ENCODE measurements at places on chromosomes 7 and 10.

DNA sequence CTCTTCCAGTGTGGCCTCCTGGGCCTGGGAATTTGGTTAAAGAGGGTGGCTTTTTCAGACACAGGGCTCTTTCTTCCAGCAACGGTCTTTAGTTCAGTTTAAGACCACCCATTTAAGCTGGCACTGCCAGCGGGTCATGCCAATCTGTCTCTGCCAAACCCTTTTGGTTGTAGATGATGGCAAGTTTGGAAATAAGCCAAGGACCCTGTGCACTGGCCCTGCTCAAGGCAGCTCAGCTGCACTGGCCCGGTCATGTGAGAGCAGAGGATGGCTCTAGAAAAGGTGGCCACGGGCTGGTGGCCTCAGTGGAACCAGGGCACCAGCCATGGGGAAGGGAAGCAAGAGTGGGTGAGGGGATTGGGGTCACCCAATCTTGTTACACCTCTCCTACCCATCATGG is 294.1 kb downstream of the GLRX3 start:
- no peak for DNase-seq

DNA sequence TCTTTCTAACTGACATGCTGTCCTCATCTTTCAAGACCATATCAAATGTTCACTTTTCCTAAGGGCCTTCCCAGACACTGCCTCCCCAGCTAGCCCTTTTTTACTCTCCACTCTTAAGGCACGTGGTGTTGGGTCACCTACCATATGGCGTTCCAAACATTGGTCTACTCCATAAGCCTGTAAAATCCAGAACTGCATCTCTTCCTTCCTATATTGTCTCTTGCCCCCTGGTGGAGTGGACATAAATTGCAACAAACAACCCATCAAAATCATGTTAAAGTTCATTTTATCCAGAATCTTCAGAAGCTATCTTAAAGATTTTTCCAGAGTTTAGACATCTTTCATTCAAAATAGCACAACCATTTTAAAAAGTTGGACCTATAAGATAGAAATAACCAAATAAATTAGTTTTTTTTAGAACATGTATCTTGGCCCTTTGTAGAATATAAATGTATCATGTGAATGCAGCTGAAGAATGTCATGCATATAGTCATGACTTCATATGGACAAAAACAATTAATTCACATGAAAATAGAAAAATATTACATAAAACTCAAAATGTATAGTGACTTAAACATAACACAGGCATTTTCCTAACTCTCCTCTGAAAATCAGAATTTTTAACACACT is 180.6 kb upstream of the CHRM2 start:
- DNase-seq, result no peak

DNA sequence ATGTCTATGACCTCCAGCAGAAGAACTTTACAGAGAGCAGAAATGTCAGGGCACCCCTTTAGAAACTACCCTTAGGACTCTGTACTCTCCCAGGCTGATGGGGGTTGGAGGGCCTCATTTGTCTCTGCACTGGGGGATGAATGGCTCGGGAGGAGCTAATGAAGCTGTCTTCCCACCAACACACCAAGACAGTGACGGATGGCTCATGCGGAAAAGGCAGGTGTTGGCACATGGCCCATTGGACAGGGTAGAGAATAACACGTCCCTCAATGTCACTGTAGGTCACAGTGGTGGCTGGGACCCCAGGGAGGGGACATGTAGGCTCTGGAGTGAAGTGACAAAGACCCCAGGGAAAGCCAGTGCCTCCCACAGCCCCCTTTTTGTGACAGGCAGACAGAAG is 64.0 kb upstream of the PCBD1 start:
- DNase-seq, result no peak

DNA sequence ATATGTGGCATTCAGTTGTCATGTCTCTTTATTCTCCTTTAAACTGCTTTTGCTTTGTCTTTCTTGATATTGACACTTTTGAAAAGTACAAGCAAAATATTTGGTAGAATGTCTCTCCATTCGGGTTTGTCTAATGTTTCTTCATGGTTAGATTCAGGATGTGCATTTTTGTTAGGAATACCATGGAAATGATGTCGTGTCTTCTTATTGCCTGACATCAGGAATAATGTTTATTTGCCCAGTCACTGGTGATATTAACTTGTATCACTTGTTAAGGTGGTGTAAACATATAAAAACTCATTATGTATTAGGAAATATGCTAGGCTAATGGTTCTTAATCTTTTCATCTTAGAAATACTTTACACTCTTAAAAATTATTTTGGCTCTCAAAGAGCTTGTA is 43.4 kb downstream of the CDK1 start:
- no peak for DNase-seq

DNA sequence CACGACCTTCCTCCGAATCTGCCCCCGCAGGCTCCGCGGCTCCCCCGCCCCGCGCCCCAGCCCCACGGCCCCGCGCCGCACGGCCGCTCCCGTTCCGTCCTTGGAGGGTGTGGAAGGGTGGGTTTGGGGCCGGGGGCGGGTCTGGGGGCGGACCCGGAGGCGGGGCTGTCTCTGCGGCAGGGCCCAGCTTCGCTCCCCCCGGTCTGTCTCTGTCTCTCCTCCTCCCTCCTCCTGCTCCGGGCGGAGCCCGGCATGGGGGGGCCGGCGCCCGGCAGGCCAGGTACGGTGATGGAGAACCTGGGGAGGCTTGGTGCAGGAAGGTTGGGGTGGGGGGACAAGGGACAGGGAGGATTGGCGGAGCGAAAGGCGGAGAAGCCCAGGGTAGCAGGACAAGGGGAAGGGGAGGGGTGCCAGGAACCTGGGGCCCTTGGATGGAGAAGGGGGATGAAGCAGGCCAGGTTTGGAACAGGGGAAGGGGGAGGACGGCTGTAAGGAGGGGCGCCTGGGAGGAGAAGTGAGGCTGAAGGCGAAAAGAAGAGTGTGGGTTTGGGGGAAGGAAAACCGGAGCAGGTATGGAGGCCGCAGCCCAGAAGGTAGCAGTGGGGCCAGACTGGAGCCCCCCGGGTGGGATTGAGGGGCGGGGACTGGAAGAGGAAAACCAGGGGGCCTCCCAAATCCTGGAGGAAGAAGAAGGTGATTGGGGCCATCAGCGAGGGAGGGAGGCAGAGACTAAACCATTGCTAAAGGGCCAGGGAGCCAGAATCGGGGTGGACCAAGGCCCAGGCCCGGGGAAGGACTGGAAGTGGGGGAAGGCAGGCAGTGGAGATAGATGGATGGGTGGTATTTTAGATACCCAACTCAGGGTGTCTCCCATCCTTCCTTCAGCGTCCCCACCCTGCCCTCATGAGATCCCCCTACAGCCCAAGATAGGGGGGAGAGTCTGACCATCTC is at the start of gene NYAP1:
Gene NYAP1, plus strand, starts transcription at position 206 of the 951 bp plus-strand sequence. CDS start 1,385 bp downstream, outside the sequence.
- DNase-seq, result peak; percentile 16
